Effector CD8-positive, alpha-beta T cell (primary cell): ENCODE measurements at places on chromosomes 12 and 14.

DNA sequence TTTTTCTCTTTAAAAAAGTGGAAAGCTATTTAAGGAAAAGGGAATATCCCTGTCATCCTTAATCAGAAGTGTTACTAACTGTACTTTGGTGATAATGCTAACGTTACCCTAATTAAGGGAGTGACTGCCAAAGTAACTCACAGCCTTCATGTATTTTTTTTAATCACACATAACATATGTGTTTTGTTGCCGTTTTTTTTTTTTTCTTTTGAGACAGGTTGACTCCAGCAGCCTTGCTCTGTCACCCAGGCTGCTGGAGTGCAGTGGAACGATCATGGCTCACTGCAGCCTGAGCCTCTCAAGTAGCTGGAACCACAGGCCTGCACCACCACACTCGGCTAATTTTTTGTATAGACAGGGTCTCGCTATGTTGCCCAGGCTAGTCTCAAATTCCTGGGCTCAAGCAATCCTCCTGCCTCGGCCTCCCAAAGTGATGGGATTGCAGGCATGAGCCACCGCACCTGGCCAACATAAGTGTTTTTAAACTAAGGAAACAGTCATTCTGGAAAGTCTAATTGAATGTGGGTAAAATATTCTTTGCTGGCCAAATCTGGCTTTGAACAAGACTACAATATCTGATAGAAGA, 56.5 kb downstream of the HECTD4 start:
- no peak for DNase-seq

DNA sequence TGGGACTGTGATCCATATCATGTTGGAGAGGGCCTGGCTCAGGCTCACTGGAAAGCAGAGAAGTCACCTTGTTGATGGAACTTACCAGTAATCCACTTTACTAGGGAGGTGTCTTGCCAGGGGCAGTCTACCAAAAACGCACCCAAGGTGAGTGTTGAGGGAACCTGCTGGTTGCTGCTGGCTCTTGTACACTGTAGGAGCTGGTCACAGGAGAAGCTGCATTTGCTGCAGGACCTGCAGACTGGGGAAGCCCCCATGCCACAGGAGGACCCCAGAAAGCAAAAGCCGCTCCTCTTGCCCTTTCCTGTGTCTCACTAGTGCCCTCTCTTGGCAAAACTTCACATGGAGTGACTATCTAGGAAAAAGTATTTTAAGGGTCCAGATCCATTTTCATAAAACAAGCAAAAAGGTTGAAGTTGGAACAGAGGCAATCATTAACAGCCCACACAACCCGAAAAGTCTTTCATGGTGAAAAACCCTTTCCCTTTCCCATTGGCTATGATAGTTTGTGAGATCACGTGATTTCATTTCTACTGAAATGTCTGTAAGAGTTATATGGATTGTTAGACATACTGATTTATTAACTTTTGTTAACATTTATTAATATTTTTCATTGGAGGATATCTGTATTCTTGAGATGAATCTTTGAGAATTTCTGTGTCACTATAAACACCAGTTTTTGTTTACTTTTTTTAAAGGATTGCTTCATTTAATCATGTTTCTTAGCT, 59.2 kb downstream of the RASSF8 start:
- no peak for DNase-seq

GRCh38 chr14:104096751-104097700, 11.5 kb downstream of the ASPG start:
- DNase-seq = no peak

DNA sequence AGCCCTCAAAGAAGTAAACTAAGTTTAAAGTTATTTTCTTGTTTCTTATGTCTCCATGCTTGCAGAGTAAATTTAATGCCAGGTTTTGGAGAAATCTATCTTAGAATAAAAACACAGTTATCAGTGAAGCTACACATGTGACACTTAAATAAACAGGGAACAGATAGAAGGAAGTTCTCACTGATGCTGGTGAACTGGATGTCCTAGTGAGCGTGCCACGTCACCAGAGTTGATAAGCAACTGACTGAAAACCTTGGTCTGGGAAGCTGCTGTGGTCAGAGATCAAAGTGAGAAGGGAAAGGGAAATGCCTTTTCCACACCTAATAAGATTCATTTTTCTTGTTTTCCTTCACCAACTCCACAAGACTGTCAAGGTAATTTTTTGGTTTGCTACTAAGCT, 74.8 kb upstream of the PCED1B start:
- DNase-seq = no peak

- no peak for DNase-seq
Measured at GRCh38 chr12:80299219-80299618, 144.8 kb upstream of the PTPRQ start.
